ENCODE measurements at places on chromosomes 7 and 10.

DNA sequence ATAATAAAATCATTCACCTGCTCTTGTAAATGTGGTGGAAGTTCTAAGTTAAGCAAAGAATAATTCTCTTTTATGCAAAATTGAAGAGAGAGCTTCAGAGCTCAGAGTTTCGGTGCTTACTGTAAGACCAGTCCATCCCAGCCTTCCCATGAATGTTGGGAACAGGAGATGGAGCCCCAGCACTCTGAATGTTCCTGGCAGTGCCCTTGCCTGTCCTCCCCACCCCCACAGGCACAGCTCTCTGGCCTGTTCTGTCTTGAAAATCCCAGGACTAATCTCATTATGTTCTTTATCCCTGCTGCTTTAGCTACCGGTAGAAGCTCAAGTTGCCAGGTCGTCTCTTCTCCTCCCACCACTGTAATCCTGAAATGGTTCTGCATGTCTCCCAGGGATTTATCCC, 29.1 kb upstream of the LHFPL3 start:
- no peak for DNase-seq

- DNase-seq, result no peak
Measured at GRCh38 chr7:31419505-31420055, 79.1 kb upstream of the NEUROD6 start.

DNA sequence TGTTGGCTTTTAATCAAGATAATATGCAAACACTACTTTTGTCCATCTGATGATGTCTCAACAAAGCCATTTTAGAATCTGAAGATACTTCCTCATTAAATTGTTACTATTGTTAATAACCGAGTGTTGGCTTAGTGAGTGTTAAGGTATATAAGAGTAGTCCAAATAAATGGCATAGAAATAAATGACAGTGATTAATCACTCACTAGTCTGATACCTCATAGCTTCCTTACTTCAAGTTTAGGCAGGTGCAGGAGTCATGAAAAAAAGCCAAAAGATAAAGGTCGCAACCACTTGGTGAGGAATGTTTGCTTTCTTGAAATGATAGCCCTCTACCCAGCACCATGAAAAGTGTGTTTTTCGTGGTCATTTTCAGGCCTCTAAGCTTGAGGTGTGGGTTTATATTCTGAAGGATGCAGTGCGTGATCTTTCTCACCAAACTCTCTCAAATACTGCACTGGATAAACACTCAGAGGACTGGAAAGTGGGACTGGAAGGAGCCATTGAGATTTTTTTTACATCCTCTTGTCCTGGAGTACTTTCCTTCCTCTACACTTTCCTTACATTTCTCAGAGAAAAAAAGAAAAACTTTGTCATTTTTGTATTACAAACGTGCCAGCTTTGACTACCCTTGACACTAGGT, 138.1 kb downstream of the KIAA1217 start:
- no peak for DNase-seq

- no peak for DNase-seq
Measured at GRCh38 chr10:58775960-58776567, 263.4 kb downstream of the BICC1 start.

GRCh38 chr10:64859911-64860310, 1338.7 kb downstream of the REEP3 start:
- no peak for DNase-seq

DNA sequence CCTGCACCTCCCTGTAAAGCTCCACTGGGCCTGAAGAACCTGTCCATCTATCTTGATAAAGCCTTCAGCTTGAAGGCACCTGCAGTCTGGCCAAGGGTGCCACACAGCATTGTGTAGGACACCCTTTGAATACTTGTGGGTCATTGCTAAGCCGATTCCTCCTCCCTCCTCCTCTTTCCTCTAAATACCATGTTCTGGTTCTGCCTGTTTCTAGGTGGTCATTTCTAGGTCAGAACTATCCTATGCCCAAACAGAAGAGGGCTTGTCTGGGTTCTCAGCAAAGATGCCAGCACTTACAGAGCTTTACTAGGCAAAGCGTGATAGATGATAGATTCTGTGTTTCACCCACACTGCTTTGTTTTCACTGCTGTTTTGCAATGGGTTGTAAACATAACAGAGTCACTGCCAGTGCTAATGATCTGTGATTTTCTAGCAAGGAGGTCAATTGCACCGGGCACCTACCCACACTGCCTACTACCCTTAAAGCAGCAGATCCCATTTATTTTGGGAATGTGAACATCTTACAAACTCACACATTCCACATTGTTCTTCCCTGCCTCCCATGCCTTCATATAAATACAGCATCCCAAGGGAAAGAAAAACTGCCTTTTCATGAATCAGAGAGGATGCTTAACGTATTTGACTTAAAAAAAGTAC, 279.1 kb upstream of the PITRM1 start:
- no peak for DNase-seq

- DNase-seq, result no peak
Measured at GRCh38 chr10:18397906-18398305, 253.5 kb downstream of the NSUN6 start.

DNA sequence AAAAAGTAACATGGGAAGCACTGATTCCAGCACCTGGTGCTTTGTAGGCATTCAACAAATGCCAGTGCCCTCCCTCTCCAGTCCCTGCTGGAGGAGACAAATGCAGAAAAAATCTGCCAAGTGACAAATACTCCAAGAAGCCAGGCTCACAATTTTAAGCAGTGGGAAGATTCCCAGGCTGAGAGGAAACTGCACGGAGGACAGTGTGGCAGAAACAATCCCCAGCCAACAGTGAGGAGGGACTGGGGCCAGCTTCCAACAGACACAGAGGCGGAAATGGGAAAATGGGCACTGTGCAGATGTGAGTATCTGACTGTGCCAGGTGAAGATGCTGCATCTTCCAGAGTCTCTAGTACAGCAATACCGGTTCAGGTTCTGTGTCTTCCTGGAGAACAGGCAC, 106.3 kb downstream of the SLIT1 start:
- DNase-seq, result no peak

DNA sequence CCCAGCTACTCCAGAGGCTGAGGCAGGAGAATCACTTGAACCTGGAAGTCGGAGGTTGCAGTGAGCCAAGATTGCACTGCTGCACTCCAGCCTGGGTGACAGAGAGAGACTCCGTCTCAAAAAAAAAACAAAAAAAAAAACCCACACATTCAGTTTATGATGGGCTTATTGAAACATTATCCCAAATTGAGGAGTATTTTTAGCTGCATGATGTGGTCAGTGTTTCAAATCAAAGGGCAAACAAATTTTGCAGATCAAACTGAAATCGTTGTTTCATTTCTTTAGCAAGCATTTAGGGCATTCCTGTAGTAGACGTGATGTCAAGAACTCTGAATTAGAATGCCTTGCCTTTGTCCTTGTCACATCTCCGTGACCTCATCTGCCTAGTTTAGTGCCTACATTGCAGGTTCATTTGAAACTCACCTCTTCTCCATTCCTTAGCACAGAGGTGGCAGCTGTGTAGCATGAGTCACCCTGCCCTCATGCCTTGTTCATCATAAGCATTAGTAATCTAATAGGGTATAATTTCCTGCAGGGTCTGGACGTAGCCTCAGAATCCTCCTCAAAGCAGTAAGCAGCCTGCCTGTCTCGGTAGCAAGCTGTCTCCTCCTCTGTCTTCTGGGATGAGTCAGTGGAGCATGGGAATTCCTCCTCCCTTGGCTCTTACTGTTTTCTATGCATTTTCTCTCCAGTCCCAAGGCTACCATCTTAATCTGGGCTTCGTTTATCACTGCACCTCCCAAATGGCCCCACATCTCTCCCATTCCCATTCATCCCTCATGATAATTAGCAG, 73.8 kb downstream of the CUL1 start:
- no peak for DNase-seq

DNA sequence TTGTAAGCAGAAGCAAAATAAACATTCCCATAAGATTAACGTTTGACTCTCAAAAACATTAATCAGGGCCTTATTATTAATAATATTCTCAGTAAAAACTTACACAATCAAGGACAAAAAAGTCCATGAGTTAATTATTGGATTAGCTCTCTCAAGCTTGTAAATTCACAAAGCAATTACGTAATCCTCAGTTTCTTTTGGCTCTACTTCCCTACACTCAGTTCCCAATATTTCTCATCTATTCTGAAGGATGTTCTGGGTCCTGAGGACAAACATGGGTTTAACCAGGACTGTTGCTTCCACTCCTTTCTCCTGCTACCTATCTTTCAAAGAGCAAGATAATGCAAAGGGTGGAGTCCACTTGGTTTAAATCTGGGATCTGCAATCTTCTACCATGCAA, 15.1 kb downstream of the FBXL13 start:
- no peak for DNase-seq

- DNase-seq, result no peak
Measured at GRCh38 chr7:107130487-107131220, 38.1 kb upstream of the HBP1 start.

DNA sequence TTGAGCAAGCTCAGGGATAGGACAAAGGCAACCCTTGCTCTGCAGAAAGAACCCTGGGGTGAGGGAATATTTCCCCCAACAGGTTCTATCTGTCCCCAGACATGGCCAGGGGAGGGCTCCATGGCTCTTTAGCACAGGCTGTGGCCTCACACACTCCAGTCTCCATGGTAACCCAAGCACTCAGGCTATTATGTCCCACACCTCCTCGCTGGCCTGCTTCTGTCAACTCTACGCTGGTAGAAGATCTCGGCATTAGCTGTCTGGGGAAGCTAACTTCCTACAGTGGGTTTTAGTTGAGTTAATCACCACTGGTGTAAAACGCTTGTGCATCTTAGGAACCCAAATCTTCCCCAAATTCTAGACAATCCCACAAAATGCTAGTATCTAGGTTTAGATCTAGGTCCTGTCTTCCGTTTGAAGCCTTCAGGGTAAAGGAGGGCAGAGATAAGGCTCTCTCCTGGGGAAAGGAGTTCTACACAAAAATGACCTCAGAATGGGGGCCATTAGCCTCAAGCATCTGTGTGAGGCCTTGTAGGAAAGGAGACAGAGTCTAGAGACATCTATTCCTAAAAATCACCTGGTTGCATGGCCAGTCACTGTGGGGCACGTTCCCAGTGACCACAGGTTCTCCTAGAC, 36.7 kb upstream of the SLIT1 start:
- no peak for DNase-seq

DNA sequence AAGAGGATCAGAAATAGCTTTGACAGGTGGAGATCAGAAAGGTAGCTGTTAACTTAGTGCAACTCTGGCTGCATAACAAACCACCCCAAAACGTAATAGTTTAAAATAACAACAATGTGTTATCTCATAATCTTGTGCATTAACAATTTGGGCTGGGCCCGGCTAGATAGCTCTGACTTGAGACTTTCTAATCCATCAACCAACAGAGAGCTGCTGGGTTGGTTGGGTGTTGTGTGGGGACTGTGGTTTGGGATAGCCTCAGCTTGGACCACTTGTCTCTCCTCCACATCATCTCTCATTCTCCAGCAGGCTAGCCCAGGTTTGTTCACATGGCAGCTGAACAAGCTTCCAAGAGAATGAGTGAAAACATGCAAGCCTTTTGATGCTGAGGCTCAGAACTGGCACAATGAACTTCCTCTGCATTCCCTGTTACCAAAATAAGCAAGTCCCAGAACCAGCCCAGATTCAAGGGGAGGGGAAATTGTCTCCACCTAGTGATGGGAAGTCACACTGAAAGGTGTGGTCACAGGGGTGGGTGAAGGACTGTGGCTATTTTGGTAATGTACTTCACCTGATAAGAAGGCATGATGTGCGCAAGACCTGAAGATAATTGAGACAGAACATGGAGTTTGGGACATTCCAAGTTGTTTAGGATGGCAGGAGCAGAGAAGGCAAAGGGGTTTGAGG, 20.4 kb upstream of the ASAH2 start:
- no peak for DNase-seq

DNA sequence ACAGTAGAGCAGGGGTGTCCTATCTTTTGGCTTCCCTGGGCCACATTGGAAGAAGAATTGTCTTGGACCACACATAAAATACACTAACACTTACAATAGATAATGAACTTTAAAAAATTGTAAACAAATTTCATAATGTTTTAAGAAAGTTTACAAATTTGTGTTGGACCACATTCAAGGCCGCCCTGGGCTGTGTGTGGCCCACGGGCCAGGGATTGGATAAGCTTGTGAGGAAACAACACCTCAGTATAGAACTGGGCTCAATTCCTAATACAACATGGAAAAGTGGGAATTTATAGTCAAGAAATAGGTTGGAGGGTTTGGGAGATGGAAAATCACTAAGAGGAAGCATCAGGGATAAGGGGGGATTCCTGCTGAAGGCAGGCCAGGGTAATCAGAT, 17.7 kb downstream of the ZNF277 start:
- DNase-seq, result no peak

GRCh38 chr10:82742478-82742877, 867.5 kb downstream of the NRG3 start:
- no peak for DNase-seq

- DNase-seq, result no peak
Measured at GRCh38 chr7:149729586-149729982, 43.8 kb downstream of the ZNF467 start.
